ENCODE measurements at places on chromosomes 3 and 15.

DNA sequence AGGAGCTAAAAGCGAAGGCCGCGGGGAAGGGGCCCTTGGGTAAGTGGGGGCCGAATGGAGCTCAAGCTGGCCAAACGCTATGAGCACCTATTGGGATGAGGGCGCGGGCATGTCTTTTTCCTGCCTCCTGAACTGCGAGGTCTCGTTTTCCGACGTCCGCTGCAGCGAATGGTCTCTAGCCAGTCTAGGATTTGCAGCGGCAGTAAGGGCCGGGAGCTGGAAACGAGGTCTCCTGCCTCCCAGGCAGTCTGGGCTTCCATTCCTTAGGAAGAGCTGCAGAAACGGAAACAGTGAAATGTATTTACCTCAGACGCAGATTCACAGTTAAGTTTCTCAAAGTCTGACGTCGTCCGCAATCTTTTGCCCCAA, 517 bp downstream of the TMA7 start:
- DNase-seq: no peak

GRCh38 chr3:14430053-14430452, 27.6 kb downstream of the SLC6A6 start:
- no peak for DNase-seq

GRCh38 chr15:82805994-82806406, at the start of gene FSD2:
FSD2 (minus strand) TSS chr15:82806069; CDS start chr15:82787390, 18,679 bp downstream.
- no peak for DNase-seq

DNA sequence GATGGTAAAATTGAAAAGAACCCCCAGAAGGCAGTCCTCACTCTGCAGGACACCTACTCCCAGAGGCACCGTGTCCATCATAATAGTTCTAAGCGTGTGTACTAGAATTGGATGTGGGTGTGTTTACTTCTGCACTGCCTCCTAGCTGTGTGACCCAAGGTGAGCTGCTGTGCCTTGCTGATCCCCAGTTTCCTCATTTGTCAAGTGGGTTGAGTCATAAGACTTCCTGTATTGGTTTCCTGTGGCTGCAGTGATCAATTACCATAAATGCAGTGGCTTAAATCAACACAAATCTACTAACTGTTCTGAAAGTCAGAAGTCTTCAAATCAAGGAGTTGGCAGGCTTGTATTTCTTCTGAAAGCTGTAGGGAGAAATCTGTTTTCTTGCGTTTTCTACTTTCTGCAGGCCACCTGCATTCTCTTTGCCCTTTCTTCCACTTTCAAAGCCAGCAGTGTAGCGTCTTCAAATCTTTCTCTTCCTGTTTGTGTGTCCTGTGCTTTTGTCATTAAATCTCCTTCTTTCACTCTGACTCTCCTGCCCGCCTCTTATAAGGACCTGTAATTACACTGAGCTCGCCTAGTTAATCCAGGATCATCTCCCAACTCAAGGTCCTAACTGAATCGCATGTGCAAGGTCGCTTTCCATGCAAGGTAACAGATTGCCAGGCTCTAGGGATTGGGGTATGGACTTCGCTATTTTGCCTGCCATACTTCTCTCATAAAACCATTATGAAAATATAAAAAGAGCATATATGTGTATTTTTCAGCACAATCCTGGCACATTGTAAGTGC, 59.0 kb downstream of the RORA start:
- DNase-seq: no peak

DNA sequence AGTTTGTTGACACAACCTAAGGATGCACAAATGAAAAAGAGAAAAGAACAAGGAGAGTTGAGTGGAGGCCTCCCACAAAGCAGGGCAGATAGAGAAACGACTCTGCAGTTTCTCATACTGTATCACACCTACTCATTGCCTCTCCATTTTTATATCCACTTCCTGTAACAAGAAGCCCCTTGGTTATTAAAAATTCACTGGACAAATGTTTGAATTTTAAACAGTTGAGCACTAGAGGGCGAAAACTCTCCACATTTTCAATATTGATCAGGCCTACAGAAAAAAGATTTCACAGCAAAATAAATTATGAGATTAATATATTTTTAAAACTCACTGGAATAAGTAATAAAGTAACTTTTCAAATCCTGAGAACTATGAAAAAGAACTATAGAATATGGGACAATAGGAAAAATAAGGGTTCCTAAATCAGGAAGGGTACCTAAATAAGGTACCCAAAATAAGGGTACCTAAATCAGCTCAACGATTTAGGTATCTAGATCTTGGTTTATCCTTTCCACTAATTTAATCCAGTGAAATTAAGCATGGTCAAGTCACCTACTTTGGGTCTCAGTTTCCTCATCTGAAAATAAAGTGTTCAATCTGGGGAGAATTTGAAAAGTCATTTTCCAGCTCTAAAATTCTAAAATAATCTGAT, 47.0 kb upstream of the PPIB start:
- DNase-seq: no peak

DNA sequence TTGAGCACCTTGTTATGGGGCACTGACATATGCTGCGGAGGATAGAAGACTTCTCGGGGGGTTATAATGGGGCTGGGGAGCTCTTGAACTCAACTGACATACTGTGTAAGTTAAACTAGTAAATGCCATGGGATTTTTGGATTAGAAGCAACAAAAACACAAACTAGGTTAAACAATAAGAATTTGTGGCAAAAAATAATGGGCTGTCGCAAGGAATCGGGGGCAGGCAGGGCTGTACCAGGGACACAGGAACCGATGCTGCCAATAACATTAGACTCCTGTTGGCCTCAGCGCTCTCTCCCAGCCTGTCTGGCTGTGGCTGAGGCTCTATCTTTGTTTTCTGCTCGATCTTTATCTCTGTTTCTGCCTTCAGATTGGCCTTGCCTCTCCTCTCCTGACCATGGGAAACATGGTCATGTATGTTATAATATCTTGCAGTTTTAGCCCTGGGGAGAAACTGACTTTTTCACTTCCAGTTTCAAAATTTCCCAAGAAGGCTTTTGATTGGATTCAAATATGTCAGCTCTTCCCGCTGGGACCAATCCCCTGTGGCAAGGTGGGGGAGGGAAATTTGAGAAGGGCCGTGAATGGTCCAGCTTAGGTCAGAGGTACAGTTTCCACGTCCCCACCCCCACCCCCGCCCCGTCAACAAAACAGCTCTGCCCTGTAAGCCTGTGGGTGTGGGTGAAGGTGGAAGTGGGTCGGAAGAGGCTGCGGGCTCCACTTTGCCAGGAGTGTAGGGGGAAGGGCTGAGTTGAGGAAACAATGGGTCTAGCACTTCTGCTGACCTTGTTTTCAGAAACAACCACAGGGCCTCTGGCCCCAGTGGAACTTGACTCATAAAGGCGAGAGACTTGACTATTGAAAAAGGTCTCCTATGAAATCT, 161.1 kb upstream of the TBL1XR1 start:
- DNase-seq: peak; percentile 49
